ENCODE measurements at places on chromosomes 3 and 15.

DNA sequence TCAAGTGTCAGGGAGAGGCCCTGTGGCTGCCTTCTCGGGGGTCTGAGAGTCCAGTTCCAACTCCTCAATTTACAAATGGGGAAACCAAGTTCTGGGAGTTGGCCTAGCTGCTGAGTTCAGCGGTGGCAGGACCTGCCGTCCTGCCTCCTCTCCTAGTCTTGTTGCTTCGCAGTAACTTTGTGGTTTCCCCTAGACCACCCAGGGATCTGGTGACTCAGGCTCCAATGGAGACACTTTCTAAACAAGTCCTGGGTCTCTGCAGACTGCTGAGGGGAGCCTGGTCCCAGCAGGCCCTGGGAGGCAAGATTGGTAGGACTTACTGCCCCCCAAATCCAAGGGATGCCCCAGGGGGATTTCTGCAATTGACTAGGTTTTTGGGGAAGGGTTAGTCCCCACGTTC lies 83.6 kb downstream of the SMAD6 start:
- DNase-seq: no peak

- no peak for DNase-seq
Measured at GRCh38 chr3:184176377-184177330, 2.0 kb downstream of the AP2M1 start.

- DNase-seq: no peak
Measured at GRCh38 chr3:4749567-4750002, 229.7 kb upstream of the BHLHE40 start.

- no peak for DNase-seq
Measured at GRCh38 chr3:37450561-37450960, 276.2 kb upstream of the LRRFIP2 start.

- no peak for DNase-seq
Measured at GRCh38 chr3:3065876-3066275, 44.3 kb downstream of the IL5RA start.

DNA sequence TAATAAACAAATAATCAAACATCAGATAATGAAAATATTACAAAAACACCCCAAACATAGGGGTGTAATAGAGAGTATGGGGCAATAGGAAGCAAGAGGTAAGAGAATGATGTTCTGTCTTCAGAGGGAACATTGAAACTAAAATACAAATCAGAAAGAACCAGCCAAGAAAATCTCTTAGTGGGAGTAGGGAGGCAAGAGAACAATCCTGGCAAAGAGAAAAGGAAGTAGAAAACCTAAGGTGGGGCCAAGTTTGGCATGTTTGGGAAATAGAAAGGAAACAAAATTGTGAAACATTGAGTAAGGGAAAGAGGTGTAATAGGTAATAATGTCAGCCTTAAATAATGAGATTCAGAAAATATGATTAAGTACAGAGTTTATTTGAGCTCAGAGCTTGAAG lies 467.1 kb downstream of the RBMS3 start:
- DNase-seq: no peak

GRCh38 chr3:123287962-123288302 lies 86.2 kb downstream of the SEC22A start:
- DNase-seq: no peak

DNA sequence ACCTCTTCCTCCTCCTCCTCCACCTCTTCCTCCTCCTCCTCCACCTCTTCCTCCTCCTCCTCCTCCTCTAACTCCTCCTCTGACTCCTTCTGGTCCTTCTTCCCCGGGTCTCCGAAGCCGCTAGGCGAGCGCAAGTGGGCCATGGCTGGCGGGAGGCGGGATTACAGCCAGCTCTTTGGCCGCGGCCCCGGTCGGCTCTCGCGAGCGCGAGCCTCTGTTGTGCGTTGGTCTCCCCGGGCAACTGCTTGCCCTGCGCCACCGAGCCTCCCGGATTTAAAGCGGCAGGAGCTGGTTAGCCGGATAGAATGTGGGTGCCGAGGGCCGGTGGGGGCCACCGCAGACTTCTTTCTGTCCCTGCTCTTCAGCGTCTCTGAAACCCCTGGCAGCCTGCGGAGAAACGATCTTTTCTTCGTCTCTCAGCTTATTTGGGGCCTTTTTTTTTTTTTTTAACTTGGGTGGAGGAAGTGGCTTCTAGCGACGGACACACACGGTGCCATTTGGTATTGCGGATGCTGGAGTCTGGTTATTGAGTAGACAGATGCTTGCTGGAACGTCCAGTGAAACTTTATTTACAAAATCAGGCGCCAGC lies at the start of gene ERICH6:
Gene ERICH6 (minus strand): TSS at position 165 of the 589 bp plus-strand sequence. CDS start 22 bp downstream, at position 143.
- peak; percentile 83 for DNase-seq

- no peak for DNase-seq
Measured at GRCh38 chr15:95558916-95559315, 771.6 kb upstream of the NR2F2 start.

GRCh38 chr15:83657549-83657948 lies 3.6 kb downstream of the ADAMTSL3 start:
- DNase-seq: no peak

DNA sequence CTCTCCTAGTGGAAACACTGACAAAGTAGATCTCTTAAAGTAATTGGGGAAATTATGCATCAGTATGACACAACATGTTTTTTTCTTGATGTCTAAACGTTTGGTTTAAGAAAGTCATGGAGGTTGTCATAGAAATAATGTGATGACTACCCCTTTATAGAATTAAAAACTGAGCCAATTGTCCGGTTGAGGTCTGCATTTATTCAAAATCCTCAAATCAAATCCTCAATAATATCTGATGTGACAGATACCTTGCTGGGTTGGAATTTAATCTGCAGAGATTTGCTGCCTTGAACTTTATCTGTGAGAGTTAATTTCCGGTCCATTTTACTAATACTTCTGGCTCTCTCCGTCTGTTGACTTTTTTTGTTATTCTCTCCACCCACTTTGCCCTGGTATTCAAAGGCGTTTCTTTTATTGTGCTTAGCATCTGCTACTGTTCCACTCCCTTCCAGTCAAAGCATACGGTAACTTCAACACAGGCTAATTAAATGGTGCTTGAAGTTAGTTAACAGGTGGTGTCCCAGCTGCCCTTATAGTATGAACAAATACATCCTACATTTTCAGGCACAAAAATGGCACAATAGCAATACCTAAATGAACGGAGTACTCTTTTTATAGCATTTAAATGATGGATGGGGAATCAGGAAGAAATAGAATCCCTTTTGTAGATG lies 628.3 kb downstream of the ROBO1 start:
- no peak for DNase-seq

DNA sequence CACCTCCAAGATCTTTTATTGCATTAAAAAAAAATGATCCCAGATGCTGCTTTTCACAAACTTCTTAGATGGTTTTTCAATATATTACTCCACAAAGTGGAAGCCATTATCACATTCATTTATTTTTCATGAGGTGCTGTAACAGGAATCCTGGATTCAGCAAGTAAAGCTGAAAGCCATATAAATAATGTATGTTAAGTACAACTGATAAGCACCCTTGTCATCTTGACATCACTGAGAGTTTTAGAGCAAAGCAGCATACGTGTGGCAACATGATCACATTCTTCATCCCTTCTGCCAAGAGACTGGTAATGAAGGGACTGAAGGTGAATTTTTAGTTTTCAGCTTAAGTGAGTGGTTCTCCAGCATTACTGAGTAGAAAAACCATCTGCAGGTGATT lies 44.9 kb upstream of the LRRFIP2 start:
- no peak for DNase-seq

DNA sequence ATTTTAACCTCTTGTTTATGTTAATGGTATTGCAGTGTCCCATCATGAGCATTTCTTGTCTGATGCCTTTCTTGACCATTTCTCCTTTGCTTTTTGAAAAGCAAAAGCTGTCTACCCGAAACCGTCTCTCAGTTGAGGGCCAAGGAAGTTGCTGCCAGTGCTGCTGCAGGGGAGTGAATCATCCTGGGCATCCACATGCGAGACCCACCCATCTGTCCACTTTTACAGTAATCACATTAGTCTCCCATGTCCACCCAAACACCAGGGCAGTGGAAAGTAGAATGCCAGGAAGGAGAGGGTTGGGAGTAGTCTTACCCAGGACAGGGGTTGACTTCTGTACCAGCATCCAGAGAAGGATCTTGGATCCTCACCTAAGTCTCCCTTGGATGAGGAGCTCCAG lies 48.6 kb upstream of the TEX264 start:
- DNase-seq: no peak

DNA sequence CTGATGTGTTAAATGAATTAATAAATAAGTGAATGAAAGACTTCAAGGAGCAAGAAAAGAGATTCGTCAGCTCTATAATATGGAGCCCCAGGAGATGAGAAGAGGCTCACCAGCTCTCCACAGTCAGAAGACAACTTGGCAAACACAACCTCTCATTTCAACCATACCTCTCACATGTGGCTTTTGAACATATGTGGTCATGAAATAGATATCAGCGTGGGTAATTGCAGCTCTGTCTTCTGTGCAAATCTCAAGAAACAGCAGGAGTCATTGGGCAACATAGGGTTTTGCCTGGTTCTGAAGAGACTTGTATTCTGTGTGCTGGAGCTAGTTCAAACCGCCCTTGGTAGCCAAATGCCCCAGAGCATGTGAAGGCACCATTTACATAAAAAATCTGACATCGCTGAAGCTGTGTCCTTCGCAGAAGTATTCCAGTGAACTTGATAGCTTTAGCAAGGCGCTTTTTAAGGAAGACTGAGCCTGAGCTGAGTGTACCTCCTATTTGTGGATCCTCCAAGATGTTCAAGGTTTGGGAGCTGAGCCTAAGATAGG lies 8.4 kb downstream of the CX3CR1 start:
- DNase-seq: no peak

- no peak for DNase-seq
Measured at GRCh38 chr15:82597815-82598214, 49.3 kb downstream of the CPEB1 start.

GRCh38 chr3:37467761-37468160 lies 293.4 kb upstream of the LRRFIP2 start:
- DNase-seq: no peak

- DNase-seq: no peak
Measured at GRCh38 chr3:100297784-100298183, 36.8 kb upstream of the NIT2 start.

All from hippocampal formation (tissue), 2 donors.